ENCODE measurements at places on chromosomes 2 and 18.

GRCh38 chr2:11634584-11634983 is 35.4 kb downstream of the NTSR2 start:
- DNase-seq, result no peak

DNA sequence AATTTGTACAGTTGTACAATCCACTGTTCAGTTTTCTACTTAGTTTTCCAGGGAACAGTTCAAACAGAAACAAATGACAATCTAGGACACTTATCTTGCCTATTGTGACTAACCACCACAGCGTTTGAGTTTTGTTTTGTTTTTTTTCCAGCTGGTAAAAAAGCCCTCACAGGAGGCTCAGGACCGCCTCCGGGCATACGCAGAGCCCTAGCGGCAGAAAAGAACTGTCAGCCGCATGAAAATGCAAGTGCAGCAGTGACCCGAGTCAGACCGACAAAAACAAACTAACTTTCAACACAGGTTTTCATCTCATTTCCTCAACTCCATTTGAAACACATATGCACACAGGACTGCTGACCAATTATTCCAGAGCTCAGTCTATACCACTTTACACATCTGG is 68.6 kb downstream of the STEAP3 start:
- no peak for DNase-seq

DNA sequence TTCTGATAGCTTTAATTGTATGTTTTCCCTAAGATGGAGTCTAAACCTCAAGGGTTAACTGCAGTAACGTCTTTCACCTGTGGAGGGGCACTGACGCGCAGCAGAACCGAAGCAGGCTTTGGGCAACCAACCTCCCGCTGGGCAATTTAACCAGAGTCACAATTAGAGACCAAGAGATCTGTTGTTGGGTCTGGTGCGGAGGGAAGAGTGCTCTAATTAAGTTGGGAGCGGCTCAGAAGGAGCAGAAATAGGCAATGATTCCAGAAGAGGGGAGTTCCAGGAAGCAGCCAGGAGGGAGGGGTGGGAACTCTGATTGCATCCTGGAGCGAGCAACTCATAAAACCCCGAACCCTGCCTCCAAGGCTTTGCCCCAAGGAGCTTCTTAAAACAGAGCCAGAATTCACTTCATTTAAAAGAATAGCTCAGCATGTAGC is 245.8 kb downstream of the PAX3 start:
- no peak for DNase-seq

DNA sequence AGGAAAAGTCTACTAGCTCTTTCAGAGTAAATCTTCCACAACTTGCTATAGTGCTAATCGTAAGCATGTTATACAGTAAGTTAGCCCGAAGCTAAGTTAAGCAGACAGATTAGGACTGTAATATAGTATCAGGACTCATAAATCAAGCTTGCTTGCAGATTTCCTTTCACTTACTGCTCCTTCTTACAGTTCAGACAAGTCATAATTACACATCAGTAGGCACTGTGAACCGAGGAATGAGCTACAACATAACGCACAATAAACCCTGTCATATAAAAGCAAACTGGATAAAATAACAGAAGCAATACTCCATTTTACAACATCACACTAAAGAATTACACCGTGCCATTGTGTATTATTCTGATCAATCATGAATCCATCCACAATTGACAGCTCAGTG is 832.6 kb upstream of the ZEB2 start:
- DNase-seq, result no peak
